ENCODE measurements at places on chromosomes 1 and 21. TPM values are rescaled to one million over a fixed set of nuclear protein-coding genes. Genes with fewer than 3 reads are reported as not detected.

GADD45A gene
- 38.5 TPM for polyA plus RNA-seq

ATP1A4 gene
- 6.2 TPM for polyA plus RNA-seq

MRPL39 gene
- 28.2 TPM for polyA plus RNA-seq

CATSPERE gene
- 0.38 TPM for polyA plus RNA-seq

KCNA2 gene
- 0.32 TPM for polyA plus RNA-seq

CYP4A11 gene
- 0.14 TPM for polyA plus RNA-seq

CYYR1 gene
- polyA plus RNA-seq = 21.1 TPM

GBP3 gene
- 10.2 TPM for polyA plus RNA-seq

CRYBG2 gene
- 3.3 TPM for polyA plus RNA-seq

GRCh38 chr1:40276122-40276521, 18.1 kb downstream of the ZMPSTE24 start:
- no peak for DNase-seq

- no peak for DNase-seq
Observed at GRCh38 chr1:93774707-93775106, 93.1 kb upstream of the BCAR3 start.

DNA sequence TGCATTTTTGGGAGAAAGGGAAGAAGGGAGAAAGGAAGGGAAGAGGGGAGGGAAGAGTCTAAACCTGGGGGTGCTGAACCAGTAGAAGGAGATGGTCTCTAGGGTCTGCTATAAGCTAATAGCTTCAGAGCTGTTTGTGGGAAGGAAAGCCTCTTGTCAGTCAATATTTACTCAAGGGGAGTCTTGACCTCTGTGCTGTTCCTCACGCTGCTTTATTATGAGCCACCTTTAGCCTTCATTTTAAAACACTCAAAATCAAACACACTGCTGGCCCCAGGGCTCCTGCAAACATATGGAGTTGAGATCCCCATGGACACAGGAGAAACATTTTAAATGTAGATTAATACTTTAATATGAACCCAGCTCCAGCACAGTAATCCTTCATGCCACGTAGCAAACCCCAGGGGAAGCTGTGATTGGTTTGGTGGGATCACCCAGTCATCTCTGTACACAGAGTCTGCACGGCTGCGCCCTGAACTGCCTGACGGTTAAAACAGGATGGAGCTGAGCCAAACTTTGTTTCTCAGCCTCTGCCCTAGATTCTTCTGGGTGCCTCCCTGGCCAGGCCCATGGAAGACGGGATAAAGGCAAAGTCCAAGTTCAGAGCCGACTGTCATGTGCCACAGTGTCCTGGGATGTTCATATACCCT, 40.2 kb upstream of the VWA5B1 start:
- DNase-seq = no peak

GRCh38 chr21:46250146-46250725, 21.7 kb upstream of the LSS start:
- no peak for DNase-seq

GRCh38 chr1:14768582-14769304, 170.3 kb downstream of the KAZN start:
- no peak for DNase-seq

GRCh38 chr1:29338908-29339575, 102.7 kb downstream of the PTPRU start:
- no peak for DNase-seq

GRCh38 chr1:161285521-161285920, 24.2 kb downstream of the MPZ start:
- no peak for DNase-seq

- DNase-seq = no peak
Observed at GRCh38 chr1:59976194-59977074, 49.9 kb upstream of the CYP2J2 start.

DNA sequence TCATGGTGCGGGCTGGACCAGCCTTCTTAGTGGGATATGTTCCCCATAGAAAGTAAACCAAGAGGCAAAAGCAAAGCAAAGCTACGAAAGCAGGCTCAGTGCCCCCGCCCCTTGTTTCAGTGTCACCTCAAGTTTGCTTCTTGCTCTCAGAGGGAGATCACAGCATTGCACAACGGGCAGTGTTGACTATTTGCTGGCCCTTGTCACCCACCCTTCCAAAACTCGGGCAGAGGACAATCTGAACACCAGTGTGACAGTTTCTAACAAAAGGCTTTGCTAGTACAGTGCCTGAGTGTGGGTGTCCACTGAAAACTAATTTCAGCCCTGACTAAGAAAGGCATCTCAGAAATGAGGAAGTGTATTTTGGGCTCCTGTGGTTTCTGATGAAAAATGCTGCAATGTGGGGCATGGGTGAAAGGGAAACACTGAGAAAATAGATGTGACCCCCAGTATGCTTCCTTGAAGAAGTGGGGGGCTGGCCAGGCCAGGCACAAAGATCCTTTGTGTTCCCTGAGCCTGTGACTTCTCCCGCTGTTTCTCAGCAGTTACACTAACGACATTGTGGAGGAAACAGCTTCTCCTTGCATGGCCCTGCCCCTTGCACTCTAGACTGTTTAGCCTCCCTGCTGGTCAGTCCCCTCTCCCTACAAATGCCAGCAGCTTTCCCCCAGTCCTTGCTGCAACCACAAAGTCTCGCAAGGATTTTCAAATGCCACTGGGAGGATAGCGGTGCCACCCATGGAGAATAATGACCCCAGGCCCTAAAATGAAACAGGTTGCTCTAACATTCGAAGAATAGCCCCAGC, 33.3 kb upstream of the KCNE1 start:
- DNase-seq = peak; percentile 60

DNA sequence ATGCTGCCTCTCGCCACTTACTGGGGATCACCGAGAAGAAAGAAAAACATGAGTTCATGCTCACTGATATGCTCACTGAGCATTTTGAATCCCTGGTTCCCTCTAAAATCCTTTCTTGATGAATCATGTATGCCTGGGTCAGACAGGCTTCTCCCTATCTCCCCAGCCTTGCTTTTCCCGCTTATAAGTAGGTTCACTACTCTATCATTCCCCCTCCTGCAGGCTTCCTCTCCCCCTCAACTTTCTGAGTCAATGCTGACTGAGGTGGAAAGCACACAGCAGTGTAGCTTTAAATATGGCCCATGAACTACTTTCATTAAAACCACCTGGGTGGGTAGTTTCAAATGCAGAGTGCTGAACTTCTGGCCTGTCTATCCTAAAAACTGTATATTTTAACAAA, 41.7 kb downstream of the FMO4 start:
- no peak for DNase-seq

- no peak for DNase-seq
Observed at GRCh38 chr1:35555601-35556477, 1.4 kb downstream of the KIAA0319L start.

DNA sequence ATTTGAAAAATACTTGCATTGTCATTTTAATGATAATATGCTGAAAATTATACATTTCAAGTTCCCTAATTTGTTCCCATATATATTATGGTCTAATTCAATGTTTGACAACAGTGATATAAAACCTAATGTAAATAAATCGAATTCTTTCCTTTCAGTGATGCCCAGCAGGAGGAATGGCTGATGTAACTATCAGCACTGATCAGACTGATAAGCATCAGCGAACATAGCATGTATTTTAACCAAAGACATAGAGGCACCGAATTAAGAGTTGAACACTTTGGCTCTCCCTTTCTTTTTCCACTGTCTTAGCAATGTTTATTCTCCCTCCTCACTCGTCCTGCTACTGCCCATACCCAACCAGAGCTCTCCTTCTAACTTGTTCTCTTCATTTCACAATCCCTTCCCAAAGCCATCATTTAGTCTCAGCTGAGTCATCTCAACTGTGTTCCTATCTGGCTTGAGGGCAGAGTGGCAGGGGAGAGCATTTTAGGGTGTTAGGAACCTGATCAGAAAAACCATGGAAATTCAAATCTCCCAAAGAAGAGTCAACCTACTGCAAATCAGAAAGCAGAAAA, 58.8 kb upstream of the C1orf115 start:
- no peak for DNase-seq

DNA sequence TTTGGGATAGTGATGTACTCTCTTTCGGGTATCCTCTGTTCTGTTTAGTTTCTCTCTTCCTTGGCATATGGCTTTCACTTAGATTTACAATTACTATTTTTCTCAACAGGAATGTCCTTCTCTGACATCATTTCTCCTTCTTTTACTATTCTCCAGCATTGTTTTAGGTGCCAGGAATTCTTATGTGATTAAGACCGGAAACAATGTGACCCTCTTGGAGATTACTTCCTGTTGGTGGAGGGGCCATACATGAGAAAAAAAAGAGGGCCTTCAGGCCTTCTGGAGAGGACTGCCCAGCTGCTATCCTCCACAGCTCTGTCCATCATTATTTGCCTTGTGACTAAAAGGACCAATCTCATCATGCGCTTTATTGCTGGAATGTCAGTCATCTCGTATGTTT, 50.4 kb upstream of the ADAMTS5 start:
- no peak for DNase-seq

DNA sequence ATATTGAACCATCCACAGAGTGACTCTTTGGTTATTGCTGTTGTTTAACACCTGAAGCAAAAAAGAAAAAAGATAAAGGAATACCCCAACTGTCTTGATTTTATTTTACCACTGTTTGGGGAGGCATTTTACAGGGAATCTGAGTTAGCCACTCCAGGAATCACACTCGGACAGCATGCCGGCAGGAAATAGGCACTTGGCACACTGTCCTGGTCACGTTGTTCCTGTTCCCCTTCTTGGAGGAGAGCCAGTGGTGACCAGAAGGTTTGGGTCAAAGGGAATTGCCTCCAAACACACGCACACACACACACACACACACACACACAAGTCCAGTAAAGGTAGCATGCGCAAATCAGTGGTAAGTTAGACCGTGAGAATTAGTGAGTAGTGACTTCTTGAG, 13.8 kb downstream of the RGS4 start:
- no peak for DNase-seq

GRCh38 chr1:115051850-115052249, 22.2 kb downstream of the TSHB start:
- DNase-seq = no peak

GRCh38 chr1:177812144-177812543, 157.7 kb downstream of the SEC16B start:
- no peak for DNase-seq

GRCh38 chr1:61323681-61324328, 241.4 kb downstream of the NFIA start:
- no peak for DNase-seq

DNA sequence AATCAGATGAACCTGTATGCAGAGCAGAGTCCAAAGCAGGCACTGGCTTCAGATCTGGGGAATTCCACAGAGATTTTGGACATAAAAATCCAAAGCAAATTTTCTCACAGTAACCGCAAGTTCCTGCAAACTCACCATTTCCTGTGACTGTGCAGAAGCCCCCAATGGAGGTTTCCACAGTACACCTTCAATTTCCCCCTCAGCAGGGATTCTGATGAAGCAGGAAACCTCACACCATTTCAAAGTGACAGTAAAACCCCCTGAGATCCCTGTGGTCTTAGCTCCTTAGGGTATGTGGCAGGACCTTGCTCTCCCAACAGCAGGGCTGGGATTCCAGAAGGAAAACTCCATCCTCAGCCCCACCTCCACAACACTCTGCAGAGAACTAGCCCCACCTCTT, 6.0 kb upstream of the TGFBR3 start:
- DNase-seq = no peak

GRCh38 chr1:19153169-19153568, 56.9 kb downstream of the UBR4 start:
- no peak for DNase-seq

- DNase-seq = peak; percentile 55
Observed at GRCh38 chr1:221612047-221612777, 129.7 kb downstream of the DUSP10 start.

DNA sequence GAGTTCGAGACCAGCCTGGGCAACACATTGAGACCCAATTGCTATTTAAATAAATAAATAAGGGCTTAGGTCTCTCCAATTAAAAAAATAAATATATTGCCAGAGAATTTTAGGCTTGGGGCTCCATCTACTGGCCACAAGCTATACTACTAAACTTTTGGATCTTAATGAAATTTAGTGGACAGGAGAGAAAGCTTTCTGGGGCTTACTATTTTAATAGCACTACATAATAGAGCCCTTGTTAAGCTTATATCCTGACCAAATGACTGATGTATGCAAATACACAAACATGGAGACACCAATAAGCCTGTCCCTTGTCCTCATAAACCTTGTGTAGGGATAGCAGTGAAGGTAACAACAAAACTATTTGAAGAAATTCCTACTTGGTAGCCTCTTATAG, 18.4 kb downstream of the CCT3 start:
- no peak for DNase-seq

- no peak for DNase-seq
Observed at GRCh38 chr1:39925721-39926342, 24.1 kb upstream of the MYCL start.

GRCh38 chr21:43997766-43998742, 14.1 kb upstream of the TRAPPC10 start:
- no peak for DNase-seq

GRCh38 chr1:215276582-215276981, 194.0 kb downstream of the KCNK2 start:
- no peak for DNase-seq

DNA sequence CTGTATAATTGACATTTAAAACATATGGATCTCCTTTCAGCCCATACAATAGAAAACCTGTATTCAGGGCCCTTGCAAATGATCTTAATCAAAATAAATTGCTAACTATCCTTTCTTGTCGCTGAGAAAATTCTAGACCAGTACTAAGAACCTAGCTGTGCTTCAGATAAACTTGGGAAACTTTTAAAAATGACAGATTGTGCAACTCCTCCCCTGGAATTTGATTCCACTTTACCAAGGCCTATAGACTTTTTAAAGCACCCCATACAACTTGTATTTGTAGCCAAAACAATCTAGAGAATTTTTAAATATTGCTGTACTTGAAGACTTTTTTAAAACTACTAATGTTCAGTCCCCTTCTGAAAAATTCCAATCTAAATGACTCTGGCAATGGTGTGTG, 51.6 kb downstream of the ZNF644 start:
- DNase-seq = no peak

DNA sequence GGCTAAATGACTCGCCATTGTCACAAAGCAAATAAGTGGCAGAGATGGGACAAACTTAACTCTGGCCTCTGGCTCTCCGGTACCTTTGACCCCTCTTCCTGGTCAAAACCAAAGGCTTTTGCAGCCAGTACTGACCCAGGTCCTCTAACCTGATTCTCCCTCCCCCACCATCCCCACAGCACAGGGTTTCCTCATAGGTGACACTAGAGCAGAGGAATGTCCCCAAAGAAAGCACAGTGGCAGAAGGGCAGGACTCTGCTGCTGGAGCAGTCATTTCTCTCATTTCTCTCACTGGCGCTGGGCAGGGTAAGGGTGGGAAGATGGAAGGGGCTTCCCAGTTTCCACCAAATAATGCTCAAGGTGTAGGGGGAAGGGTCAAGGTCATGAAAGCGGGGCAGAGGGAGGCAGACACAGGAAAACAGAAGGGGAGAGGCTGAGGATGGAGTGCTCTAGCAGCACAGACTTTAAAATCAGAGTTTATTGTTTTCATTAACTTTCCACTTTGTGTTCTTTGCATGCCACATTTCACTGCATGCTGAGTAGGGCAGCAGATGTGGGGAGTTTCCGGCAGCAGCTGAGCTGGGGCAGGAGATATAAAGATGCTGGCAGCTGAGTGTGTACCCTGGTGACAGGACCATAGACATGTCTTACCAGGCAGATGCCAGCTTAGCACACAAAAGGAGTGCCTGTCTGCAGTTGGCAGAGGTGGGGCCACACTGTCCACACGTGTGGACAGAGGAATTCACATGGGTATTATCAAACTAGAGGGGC, 80.5 kb downstream of the FAM78B start:
- no peak for DNase-seq
